ENCODE measurements at places on chromosomes 1 and 21.
A peak's percentile ranks its signal among the peaks of the same experiment; 100 is the strongest.

GRCh38 chr1:145995148-145995881 is 1.1 kb downstream of the TXNIP start:
- DNase-seq: no peak

DNA sequence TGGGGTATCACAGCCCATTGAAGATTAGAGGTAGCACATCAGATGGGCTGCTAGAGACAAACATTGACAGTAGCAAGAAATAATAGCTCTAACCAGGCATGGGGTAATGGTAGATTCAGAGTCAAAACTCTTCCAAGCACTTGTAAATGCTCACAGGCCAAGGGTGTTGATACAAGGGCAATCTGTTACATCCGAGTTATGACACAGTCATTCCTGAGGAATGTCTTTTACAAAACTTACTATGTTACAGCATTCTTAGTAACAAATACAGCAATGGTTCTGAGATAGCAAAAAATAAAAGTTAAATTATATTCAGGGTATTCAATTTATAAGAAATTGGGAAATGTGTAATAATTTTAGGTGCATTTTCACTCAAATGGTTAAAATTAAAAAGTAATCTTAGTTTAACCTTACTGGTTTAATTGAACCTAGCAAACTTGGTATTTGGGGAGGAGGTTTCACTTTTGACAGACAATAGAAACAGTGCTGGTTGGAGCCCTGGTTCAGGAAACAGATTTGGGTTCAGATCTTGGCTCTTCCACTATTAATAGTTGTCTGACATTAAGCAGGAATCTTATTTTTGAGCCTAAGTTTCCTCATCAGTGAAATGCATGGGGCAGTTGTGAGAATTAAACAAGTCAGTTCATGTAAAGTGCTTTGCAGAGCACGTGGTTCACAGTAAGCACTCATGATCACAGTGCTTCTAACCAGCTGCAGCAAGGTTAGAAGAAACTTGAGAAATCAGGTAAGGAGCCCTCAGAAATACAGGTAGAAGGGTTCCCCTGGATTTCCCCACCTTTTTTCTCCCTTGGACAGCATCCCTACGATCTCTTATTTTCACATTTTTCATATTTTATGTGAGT is 4.4 kb downstream of the ST3GAL3 start:
- DNase-seq: no peak

DNA sequence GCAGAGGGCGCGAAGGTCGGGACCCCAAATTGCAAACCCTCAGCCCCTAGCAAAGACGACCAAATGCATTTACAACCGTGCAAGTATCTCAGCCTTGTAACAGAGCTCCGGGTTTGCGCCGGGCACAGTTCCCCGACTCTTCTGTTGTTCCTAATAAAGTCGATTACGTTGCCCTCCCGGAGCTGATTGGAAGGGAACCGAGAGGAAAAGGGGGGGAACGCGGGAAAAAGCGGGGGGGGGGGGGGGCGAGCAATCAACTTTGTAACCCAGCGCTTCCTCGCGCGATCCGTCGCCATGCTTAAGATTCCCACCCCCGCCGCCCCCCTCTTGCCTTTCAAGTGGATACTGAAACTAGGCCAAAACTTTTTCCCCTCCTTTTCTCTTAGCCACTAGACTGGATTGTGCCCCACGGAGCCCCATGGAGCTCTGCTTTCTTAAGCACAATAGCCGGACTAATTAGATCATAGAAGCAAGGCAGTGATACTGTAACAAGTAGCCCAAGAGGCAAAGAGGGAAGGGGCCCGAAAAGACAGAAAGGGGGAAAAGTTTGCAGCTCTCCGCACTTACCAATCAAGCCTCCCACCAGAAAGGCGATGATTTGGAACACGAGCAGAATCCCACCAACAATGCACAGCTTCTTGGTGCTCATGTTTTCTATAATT is 565 bp downstream of the WLS start:
- no peak for DNase-seq

- DNase-seq: no peak
Observed at GRCh38 chr1:21674957-21675356, 5.8 kb upstream of the RAP1GAP start.

GRCh38 chr1:243705585-243705984 is 144.5 kb downstream of the AKT3 start:
- no peak for DNase-seq

GRCh38 chr21:43340491-43341377 is 86.2 kb downstream of the SIK1 start:
- no peak for DNase-seq

DNA sequence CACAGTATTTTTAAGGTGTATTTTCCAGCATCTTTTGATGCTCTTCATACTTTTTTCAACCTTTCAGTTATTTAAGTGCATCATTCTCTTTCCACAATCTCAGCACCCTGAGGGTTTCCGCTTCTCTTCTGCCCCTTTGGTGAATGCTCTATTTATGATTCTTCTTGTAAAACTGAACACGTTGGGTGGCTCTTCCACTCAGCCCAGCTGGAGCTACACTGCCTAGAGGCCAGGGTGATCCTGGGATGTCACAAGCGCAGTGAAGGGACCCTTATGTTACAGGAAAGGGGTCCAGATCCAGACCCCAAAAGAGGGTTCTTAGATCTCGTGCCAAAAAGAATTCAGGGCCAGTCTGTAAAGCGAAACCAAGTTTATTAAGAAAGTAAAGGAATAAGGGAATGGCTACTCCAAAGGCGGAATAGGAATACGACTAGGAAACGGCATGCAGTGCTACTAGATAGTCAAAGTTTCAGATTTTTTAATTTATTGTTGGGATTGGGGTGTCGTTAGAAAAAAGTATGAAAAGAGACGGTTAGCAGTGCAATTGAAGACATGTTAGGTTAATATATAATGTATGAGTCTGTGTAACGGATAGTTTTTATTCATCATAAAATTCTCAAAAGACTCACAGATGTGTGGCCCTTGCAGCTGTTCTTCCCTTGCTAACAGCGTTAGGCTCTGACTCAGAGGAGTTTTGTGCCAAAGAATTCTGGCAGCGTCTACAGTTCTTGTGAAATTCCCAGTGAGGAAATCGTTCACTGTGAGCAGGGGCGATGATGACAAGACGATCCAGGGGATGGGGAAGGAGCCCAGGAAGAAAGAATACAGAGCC is 14.4 kb upstream of the ERVH48-1 start:
- no peak for DNase-seq

- DNase-seq: no peak
Observed at GRCh38 chr1:33656467-33657005, 184.1 kb downstream of the ZSCAN20 start.

- DNase-seq: peak; percentile 5
Observed at GRCh38 chr1:94962409-94963265, 35.7 kb upstream of the CNN3 start.

DNA sequence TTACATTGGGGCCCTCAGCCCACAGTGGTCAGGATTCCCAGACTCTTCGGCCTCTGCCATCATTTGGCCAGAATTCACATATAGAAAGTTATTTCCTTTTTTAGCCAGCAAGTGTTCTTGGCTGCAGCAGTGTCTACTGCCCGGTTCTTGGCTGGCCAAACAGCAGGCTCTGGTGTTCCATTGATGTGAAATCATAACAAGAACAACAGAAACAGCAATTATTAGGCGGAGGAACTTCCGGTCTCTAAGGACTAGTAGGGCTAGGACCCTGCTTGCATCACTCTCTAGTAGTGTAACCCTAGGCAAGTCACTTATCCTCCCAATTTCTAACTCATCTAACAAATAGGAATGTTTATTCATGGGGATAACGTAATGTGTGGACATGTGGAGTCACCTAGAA is 8.7 kb upstream of the GJA5 start:
- no peak for DNase-seq

DNA sequence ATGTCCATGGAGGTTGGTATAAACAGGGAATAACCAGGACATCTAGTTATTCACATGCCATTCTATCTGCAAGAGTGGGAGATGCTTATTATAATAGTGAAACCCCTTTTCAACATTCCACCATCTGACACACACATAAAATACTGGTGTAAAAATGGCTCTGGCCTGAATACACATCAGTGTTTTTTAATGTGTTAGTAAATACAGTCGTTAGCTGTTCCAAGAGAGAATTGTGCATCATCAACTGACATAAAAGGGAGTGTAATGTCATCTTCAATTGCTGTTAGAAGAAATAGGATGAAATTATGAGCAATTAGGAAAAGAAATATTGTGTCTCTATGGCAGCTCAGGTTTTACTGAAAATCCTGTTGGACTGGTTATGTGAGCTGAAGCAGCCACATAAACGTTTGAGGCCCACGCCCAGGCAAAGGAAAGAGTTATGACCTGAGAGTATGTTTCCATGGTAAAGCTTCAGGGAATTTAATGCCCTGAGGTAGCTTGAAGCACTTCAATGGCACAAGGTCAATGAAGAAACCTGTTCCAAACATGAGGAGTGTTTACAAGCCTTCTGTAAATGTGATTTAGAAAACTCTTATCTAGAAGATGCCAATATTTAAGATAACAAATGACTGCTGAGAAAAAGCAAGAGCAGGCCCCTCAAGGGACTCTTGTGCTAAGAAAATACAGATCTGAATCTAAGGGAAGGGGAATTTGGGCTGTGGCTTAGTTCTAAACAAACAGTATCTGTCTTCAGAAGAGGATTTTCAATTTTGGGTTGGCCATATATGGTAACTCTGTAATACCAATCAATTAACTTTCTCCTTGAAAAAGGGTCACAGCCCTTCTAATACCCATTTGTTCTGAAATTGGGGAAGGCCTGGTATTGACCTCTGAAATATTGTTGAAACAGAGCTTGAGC is 384.3 kb downstream of the SEC16B start:
- no peak for DNase-seq

Measured in activated T-cell treated with anti-CD3 and anti-CD28 coated beads for 24 hours (primary cell).